WTC11 (cell line): ENCODE measurements at places on chromosomes 5 and 9.

DNA sequence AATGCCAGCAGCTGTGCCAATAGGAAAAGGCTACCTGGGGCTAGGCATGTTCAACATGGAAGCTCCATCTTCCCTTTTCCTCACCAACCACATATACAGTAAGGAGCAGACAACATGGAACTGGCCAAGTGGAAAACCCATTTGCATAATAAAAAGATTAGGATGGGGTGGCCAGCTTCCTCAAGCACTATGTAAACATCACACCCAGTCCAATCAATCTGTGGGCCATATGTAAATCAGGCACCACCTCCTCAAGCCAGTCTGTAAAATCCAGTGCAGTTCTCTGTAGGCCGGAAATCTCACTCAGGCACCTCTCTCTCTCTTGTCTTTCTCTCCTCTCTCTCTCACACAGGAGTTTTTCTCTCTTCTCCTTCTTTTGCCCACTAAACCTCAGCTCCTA lies 360.2 kb upstream of the GRIA1 start:
- DNase-seq: no peak

- DNase-seq: no peak
These were observed 7.6 kb upstream of the IRF1 start for GRCh38 chr5:132498152-132498551.

- DNase-seq: peak; percentile 91
These were observed 53.5 kb upstream of the TJP2 start for GRCh38 chr9:69120380-69121154.

- no peak for DNase-seq
These were observed 483.4 kb upstream of the NUDT12 start for GRCh38 chr5:104045987-104046386.

DNA sequence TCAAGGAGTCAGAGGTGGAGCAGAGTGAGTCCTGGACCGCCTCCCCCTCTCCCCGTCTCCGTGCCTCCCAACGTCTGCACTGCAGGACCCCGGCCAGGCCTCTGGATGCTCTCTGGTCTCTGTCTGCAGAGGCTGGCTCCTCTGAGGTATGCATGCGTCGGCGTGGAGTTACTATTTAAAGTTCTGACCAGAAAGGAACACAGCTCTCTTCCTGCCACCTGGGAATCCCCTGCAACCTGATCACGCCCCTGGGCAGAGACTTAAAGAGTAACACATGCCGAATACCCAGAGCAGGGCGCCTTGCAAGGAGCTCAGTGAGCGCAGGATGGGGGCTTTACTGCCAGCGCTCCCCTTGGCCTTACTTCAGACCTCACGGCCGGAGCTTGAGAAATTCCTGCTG lies 16.0 kb downstream of the ANXA6 start:
- DNase-seq: peak; percentile 60

DNA sequence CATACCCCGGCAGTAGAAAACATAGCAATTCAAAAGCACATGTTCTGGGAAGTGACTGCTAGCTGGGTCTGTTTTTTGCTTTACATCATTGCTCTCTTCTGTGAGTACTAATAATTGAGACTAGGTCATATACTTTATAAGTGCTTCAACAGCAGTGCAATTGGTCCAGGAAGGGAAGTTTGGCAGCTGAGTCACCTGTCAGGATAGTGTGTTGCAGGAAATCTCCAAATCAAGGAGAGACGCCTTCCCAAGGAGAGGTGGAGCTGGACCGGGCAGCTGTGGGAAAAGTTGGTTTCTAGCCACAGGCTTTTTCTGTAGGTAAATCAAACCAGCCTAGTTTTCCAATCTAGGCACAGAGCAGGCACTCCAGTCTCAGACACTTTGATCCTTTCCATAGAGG lies 330.1 kb downstream of the ENC1 start:
- no peak for DNase-seq

DNA sequence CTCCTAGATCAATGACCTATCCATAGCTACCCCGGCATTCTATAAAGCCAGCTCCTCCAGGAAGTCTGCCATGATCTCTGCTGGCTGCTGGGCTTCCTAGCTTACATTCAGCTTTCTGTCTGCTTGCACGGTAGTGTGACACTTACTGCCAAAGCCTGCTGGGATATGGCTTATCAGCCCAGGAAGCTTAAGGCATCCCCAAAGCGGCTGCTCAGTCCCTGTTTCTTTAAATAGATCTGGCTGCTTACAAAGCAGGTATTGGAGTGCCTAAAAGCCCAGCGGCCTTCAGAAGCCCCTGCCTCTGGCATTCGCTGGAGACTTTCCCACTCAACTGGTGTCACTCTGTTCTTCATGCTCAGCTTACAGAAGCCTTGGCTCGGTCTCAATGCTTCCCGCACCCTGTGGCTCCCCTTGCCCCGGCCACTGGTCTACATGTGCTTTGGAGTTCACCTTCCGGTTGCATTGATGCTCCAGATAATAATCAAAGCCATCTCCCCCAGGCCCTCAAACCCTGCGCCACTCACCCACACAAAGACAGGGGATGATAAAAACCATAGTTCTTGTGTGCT lies 31.3 kb upstream of the STRBP start:
- DNase-seq: no peak

GRCh38 chr5:170503990-170504596 lies at the start of gene KCNIP1:
Gene KCNIP1 (plus strand): TSS chr5:170504020.
- peak; percentile 69 for DNase-seq

DNA sequence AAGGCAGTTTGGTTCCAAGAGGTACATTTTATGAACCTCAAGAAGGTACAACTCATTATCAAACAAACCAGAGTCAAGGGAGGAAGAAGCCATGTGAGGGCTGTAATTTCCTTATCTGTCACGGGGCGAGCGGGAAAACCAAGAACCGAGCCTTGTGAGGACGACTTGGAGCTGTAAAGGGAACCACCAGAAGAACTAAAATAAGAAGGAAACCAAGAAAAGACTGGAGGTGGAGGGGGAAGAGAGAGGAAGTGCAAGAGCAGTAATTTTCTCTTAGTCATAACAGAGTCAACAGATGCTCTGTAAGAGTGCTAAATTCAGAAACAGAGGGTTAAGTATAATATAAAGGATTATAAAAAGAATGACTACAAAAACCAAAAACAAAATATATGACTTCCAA lies 127.1 kb downstream of the DIRAS2 start:
- DNase-seq: no peak

DNA sequence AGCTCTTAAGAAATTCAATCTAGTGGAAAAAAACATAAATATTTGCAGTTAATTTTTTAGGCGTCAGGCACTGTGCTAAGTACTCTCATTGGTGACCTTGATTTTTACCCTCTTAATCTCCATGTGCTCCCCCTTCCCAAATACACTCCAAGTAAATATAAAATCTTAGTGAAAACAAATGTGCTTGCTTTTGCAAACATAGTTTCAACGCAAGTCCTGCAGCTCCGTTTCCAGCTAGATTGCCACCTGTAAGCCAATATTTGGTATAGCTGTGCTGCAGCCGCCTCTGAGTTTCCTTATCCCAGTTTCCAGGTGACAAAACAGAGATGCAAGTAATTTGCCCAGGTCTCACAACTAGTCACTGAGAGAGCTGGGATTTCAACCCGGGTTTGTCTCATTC lies 1.9 kb upstream of the MTMR12 start:
- DNase-seq: no peak

DNA sequence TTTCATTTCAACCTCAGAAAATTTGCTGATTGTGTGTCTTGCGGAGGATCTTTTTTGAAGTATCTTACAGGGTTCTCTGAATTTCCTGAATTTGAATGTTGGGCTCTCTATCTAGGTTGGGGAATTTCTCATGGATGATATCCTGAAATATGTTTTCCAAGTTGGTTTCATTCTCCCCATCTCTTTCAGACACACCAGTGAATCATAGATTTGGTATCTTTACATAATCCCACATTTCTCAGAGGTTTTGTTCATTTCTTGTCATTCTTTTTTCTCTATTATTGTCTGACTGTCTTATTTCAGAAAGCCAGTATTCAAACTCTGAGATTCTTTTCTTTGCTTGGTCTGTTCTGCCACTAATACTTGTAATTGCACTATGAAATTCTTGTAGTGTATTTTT lies 456.9 kb downstream of the PRELID2 start:
- no peak for DNase-seq

- DNase-seq: no peak
These were observed 38.3 kb upstream of the EGFL7 start for GRCh38 chr9:136624184-136624951.

DNA sequence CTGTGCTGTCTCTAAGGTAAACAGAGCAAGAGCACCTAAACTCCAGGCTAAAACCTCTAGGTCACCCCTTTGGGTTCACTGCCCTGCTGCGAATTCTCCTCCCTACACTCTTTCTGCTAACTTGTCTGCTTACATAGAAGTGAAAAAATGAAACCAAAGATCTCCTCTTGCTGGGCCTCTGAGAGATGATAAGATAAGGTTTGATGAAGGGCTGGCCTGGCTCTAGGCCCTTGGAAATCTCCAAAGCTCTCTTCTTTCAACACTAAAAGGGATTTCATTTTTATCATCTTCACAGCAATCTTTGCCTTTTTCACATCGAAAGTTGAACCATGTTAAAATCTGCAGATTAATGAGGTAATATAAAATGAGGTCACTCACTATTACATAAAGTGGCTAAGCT lies 450.8 kb upstream of the TLE4 start:
- DNase-seq: no peak

DNA sequence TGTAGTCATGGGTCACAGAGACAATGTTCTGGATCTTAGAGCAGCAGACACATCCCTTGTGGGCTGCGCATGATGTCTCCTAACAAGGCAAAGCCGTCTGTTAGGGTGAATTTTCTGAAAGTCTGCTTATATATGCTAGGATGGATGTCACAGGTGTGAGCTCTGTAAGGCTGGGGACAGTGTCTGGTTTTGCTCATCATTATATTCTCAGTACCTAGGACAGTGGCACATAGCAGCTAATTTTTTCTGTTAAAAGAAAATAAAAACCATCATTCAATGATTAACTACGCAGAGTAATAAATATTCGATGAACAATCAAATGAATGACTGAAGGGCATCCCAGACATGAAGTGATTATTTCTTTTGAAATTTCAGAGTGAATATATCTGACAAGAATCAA lies 52.9 kb upstream of the FAM169A start:
- DNase-seq: no peak

GRCh38 chr9:78001946-78002731 lies 29.5 kb downstream of the GNAQ start:
- DNase-seq: no peak

GRCh38 chr5:118353970-118354369 lies 634.4 kb downstream of the DTWD2 start:
- DNase-seq: no peak

GRCh38 chr5:95417971-95418370 lies 26.8 kb downstream of the FAM81B start:
- DNase-seq: no peak

- no peak for DNase-seq
These were observed 19.2 kb downstream of the CAPSL start for GRCh38 chr5:35919191-35919590.

DNA sequence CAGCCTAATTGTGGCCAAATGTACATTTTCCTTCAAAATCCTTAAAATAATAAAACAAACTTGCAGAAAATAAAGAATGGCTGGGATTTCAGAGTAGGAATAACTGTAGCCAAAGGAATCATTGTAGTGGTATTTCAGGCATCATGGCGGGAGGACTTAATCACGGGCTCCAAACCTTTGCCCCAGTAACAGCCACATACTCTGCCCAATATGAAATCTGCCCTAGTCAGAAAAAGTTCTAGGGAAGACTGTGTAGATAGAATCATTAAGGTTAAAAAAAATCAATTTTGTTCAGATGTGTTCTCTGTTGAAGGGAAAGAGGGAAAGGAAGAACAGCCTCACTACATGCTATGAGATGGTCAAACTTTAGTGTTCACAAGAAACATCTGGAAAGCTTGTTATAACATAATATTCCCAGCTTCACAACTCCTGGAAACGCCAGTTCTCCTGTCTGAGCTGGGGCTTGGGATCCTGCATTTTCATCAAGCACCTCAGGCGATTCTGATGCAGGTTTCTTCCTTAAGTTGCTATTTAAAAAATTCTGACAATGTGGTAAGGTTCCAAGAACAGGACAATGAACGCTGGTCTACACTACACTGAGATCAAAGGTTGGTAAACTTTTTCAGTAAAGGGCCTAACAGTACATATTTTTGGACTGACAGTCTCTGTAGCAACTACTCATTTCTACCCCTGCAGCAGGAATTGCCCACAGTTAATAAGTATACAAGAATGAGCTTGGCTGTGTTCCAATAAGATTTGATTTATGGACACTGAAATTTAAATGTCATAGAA lies 87.9 kb downstream of the CEMIP2 start:
- no peak for DNase-seq

- DNase-seq: no peak
These were observed 429.4 kb downstream of the PIK3R1 start for GRCh38 chr5:68644971-68645370.

- DNase-seq: peak; percentile 71
These were observed 269.4 kb downstream of the CWC27 start for GRCh38 chr5:65037831-65038815.

- DNase-seq: no peak
These were observed 272.2 kb downstream of the FSTL4 start for GRCh38 chr5:133340002-133340755.

GRCh38 chr5:73540192-73540591 lies 25.2 kb downstream of the ANKRA2 start:
- DNase-seq: no peak

- no peak for DNase-seq
These were observed 167.1 kb downstream of the PIK3R1 start for GRCh38 chr5:68382640-68383039.

DNA sequence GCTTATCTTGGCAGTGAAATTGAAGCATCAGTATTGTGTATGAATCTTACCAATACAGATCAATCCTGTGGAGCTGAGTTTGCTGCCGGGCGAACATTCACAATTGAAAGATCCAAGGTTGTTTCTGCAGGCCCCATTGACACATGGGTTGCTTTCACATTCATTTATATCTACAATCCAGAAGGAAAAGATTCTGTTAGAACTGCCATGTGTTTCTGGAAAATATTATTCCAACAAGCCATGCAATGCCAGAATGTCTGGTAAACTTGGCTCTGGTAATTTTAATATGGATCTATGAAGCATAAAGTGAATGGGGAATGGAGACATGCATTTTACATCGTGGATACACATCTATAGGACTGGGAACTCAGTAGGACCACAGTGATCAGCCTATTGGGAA lies 180.8 kb downstream of the FBN2 start:
- DNase-seq: no peak

- DNase-seq: peak; percentile 78
These were observed 11.1 kb downstream of the GRIN1 start for GRCh38 chr9:137149942-137150616.

GRCh38 chr5:144142824-144143162 lies 27.7 kb downstream of the YIPF5 start:
- no peak for DNase-seq

GRCh38 chr9:123425261-123425821 lies 69.3 kb downstream of the CRB2 start:
- no peak for DNase-seq

GRCh38 chr9:120876842-120877240 lies at the start of gene PHF19:
Gene PHF19 (minus strand): TSS chr9:120877188. CDS start chr9:120874741, 2,447 bp downstream.
- DNase-seq: no peak

- no peak for DNase-seq
These were observed 139.5 kb upstream of the C9orf72 start for GRCh38 chr9:27712806-27713205.

DNA sequence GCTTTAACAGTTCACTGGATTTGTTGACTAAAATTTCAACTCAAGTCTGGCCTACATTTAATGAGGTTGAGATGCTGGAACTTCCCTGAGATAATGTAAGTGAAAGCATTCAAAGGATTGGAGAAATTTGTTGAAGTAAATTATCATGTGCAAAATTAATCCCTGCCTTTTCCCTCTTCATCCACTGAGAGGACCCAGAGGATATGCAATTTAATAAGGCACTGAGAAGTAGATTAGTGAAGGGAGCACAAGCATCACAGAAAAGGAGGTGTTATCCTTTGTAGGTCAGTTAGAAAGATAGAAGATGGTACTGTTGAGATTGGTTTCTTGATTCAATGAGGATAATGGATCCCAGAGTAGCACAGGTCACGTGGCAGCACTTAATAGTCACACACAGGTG lies 42.6 kb upstream of the ANKRD31 start:
- DNase-seq: no peak
